ENCODE measurements at places on chromosomes 4 and X.

- no peak for DNase-seq
Observed at GRCh38 chrX:37712458-37712857, 26.9 kb downstream of the XK start.

GRCh38 chrX:148134578-148134977 lies 153.4 kb downstream of the FMR1NB start:
- no peak for DNase-seq

- DNase-seq, result no peak
Observed at GRCh38 chr4:113637363-113637762, 124.2 kb downstream of the CAMK2D start.

DNA sequence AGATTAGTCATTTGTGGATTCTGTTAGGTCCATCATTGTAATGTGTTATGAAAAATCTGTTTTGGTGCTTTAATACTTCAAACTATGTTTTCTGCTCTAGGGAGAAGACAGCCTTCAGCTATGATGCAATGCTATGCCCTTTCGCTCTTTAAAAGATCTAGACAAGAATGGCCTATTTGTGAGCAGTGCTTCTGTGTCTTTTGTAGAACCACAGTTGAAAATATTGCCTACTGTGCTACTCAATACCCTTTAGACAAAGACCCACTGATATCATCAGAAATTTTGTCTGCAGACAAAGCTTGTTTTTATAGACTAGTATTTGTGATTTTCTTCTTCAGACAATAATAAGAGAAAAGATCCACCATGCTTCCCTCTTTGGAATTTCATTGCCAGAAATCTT lies 44.6 kb upstream of the SLITRK2 start:
- DNase-seq, result no peak

GRCh38 chr4:72006586-72006985 lies 25.2 kb upstream of the NPFFR2 start:
- DNase-seq, result no peak

- DNase-seq, result no peak
Observed at GRCh38 chr4:24131954-24132673, 242.3 kb upstream of the PPARGC1A start.

DNA sequence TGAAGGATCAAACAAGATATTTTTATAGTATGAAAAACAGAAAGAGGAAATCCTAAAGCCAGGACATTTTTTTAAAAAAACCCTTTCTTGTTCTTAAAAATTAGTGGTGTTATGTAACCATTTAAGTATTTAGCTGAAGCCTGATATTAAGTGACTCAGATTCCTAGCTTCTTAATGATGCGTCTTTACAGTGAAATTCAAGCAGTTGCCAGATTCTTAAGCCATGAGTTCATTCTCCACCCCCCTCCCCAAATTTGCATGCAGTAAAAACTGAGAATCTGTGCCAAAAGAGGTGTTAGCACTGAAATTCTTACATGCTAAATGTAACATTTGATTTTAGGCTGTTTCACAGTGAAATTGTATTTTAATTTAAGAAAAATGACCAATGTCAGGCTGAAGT lies 180.8 kb downstream of the RAPGEF2 start:
- no peak for DNase-seq

DNA sequence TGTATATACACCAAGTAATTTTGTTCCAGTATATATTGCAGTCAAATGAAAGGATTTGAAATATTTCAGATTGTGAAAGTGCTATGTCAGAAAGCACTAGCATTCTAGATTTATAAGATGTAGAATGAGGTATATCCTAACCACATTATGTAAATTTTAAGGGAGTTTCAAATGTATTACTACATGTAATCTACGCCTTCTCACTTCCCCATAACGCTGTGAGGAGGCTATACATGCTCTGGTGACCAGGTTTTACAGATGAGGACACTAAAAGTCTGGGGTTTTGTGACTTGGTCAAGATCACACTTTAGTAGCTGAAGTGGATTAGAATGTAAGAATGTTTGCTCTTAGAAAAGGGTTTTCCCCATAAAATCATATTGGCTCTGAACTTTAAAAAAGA lies 8.1 kb downstream of the ENPEP start:
- DNase-seq, result no peak

- DNase-seq, result no peak
Observed at GRCh38 chr4:107689912-107690587, 30.0 kb downstream of the PAPSS1 start.

DNA sequence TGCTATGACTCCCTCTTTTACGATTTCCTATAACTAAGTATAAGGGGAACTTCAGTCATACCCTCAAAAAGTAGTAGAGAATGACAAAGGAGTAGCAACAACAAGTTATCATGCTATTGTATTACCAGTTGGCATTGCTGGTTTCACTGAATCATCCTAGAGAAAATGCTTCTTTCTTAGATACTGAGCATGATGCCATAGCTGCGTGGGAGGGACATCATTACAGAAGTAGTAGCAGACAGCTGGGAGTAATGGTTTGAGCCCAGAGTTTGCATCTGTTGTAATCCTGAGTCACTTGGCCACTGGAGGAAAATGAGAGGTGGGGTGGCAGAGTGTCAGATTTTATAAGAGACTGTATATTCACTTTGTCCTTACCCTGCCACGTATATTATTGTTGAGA lies 38.6 kb downstream of the MTMR1 start:
- no peak for DNase-seq

DNA sequence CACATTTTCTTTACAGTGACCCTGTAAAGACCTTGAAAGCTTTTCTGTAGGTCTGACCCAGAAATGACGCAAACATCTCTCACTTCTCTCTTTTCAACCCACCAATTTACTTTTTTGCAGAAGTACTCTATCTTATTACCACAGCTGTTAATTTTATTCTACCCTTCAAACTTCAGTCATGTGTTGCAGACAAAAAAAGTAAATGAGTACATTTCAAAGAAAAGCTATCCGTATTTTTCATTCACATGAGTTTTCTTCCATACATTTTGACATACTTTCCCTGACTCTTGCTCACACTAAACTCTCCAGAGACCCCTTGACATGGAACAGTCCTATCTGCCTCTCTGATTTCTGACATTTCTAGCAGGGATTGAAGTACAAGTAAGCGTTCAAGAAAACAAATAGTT lies 51.7 kb downstream of the SLC7A11 start:
- DNase-seq, result no peak

DNA sequence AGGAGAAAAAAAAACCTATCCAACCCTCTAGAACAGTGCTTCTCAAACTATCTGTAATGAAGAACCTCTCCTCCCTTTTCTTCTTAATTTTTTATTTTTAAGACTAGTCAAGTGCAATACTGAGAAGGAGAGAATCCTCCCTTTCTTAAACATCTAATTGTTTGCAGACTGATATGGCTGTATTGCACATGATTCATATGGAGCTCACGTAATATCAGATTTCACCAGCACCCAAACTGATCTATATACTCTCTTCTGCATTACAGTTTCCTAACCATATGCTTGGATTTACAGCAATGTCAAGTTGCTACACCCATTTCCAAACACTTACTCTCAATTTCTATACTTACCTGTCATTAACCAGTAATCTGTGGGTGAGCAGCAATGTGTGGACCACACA lies 9.5 kb downstream of the PRMT9 start:
- DNase-seq, result no peak

DNA sequence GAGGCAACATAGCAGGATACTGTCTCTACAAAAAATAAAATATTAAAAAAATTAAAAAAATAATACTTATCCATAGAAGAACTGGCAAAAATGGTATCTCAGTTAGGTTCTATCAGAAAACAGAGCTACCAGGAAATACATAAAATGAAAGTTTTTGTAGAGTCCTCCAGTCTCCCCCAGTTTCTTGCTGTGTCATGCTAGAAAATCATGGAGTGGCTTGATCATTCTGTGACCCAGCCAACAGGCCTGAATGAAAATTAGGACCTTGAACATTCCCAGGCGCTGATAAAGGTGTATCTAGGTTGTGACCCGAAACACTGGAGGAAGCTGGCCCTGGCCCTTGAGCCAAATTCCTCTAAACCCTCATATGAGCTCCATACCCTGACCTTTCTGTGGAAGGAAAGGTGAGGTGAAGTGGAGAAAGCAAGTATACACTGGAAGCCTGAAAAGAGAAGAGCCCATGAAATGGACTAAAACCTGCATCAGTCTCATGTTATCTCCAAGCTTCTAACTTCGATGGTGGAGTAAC lies 652 bp downstream of the SMIM9 start:
- no peak for DNase-seq

DNA sequence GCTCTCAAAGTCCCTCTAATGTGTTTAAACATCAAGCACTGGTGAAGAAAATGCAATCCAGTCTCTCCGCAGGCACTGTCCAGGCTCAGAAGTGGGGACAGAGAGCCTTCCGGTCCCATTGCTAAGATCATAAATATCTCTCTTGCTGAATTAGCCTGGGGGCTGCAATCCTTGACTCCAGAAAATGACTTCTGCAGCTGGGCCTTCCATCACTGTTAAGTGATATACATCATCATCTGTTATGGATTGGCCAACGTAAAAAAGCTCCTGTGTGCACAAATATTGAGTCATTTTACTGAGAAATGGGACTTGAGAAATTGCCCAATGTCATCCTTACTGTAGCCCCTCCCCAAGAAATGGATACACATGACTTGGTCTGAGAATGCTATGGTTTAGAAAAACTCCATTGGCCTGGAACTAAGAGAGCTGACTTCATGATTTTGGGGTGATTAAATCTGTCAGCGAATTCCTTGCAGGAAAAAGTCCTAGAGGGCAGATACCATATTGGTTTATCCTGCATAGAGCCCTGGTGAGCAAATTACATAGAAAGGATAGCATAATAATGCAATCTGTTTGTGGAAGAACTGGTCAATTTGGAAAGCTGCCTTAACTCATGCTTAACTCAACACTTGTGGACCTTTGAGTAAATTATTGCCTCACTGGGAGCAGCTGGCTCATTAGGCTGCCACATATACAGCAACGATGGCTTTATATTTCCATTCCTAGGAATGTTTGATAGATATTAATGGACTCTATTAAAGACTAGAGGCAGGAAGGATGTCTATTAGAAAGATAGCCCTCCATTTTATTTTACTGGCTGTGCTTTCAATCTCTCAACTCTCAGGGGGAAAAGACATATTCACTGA lies 346.1 kb downstream of the GBA3 start:
- no peak for DNase-seq

GRCh38 chr4:81427344-81427821 lies 44.3 kb downstream of the RASGEF1B start:
- no peak for DNase-seq

DNA sequence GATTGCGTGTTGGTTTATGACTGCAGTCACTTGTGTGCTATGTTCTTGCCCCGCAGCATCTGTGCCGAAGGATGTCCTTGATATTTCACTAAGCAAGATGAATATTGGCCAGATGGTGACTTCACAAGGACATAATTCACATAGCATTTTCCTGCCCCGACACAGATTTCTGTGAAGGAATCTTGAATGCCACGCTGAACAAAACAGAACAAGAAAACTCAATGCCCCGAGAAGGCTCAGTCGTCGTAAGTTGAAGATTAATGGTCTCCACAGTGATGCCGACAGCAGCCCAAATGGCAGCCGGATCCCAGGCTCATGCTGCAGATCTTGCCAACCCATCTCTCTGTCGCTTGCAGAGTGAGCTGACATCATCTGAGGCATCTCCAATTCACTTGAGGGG lies 145.9 kb downstream of the CPEB2 start:
- DNase-seq, result no peak

- no peak for DNase-seq
Observed at GRCh38 chr4:112979881-112980421, 69.5 kb upstream of the ANK2 start.

GRCh38 chrX:153412746-153413720 lies 1.8 kb downstream of the ZFP92 start:
- no peak for DNase-seq

DNA sequence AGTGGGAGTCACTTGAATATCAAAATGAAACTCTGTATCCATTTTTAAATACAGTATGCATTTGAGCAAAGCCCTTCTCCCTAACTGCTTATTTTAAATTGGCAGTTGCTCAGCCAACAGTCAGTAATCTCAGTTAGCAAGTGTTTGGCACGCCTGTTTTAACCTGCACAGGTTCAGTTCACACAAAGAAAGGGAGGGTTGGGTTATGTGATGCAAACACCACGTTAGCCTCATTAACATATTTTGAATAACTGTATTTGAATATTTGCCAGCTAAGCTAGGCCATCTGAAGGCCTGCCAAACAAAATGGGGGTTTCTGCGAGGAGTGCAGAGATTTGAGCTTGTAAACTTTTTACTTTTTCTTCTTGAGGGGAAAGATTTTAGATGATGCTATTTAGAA lies 19.8 kb downstream of the GAB1 start:
- no peak for DNase-seq
